ENCODE measurements at places on chromosomes 2 and 18.

GRCh38 chr2:152176113-152176714, 651 bp upstream of the STAM2 start:
- DNase-seq: no peak

DNA sequence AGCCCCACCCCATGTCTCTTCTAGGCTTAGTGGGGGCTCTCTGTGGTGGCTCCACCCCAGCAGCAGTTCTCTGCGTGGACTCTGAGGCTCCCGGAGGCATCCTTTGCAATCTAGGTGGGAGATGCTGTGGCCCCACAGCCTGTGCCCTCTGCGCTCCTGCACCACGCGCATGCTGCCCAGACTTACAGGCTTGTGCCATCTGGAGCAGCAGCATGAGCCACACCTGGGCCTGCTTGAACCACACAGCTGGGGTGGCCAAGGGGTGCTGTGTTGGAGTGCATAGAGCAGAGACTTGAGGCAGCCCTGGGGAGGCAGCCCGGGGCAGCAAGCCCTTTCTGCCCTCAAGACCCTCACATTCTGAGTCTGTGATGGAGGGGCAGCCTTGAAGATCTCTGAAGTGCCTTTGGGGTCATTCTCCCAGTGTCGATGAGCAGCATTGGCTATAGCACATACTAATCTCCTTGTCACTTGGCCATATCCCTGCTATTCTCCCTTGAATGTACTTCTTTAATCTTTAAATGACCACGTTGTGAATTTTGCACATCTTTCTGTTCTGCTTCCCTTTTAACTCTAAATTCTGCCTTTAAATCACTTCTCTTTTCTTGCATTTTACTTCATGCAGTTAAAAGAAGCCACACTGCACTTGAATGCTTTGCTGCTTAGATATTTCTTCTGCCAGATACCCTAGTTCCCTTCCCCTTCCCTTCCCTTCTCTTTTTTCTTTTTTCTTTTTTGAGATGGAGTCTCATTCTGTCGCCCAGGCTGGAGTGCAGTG, 62.4 kb downstream of the NCAPH start:
- no peak for DNase-seq

GRCh38 chr2:64220265-64220664, 76.0 kb upstream of the PELI1 start:
- no peak for DNase-seq

GRCh38 chr2:68536000-68536399, 68.6 kb downstream of the APLF start:
- DNase-seq: no peak

- no peak for DNase-seq
Observed at GRCh38 chr2:207594731-207595130, 30.5 kb downstream of the METTL21A start.

- DNase-seq: no peak
Observed at GRCh38 chr2:236971131-236971821, 114.4 kb upstream of the COPS8 start.

GRCh38 chr2:33318456-33318855, 158.0 kb upstream of the RASGRP3 start:
- DNase-seq: no peak

- no peak for DNase-seq
Observed at GRCh38 chr2:83742117-83742782, 716.8 kb downstream of the SUCLG1 start.

- DNase-seq: no peak
Observed at GRCh38 chr2:237966250-237966564, 607 bp upstream of the UBE2F start.

DNA sequence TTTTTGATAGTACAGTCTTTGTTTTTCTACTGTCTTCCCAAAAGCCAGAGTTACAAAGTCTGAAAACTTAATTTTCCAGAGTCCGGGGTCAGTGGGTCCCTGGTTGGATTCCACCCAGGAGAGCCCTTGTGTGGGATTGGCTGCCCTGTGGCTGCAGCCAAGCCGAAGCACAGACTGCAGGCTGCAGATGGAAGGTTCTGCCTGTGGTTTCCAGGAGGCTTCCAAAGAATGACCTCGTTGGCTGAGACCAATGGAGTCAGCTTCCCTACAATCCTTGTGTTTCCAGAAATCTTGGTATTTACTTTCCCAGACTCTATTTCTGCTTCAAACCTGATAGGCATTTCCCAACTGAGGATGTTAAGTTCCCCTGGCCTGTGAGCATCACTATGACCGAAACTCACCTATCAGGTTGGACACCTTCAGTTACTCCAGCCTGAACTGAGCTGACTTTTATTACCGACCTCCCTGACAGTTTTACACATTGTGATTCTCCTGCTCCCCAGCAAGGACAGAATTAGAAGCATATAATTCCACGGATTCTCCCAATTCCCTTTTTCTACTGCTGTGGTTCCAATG, 117.5 kb upstream of the CCDC68 start:
- no peak for DNase-seq

GRCh38 chr2:1512321-1513289, 99.3 kb downstream of the TPO start:
- DNase-seq: no peak

DNA sequence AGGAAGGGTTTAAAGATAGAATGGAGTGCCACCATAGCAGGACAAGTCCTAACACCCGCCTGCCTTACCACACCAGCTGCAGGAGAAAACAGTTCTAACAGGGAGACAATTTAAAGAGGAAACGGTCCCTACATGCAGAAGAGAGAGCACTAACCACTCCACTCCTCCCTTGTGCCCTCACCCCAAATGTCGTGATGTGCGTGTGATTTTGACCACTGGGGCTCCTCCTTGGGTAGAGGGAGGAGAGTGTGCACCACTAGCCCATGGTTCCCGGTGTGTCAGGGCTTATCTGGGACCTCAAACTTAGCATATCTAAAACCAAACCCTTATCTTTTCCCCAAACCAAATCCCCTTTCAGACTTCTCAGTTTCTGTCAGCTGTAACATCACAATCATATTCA, 105.5 kb upstream of the CCDC68 start:
- no peak for DNase-seq

GRCh38 chr18:37218022-37218590, 347.5 kb downstream of the CELF4 start:
- DNase-seq: no peak

GRCh38 chr2:39855856-39856255, 76.8 kb upstream of the THUMPD2 start:
- no peak for DNase-seq

DNA sequence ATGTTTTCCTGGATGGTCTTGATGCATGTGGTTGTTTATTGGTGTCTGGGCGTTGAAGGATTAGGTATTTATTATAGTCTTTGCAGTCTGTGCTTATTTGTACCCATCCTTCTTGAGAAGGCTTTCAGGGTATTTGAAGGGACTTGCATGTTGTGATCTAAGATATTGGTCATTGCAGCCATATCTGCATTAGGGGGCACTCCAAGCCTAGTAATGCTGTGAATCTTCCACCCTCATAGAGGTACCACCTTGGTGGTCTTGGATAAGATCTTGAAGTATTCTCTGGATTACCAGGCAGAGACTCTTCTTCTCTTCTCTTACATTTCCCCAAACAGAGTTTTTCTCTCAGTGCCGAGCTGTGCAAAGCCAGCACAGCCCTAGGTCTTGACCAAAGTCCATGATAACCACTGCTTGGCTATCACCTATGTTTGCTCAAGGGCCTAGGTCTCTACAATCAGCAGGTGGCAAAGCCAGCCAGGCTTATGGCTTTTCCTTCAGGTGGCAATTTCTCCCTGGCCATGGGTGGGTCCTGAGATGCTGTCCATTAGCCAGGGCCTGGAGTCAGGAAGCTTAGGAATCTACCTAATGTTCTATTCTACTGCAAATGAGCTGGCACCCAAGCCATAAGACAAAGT, 15.4 kb upstream of the PPP1R1C start:
- no peak for DNase-seq

GRCh38 chr18:58831606-58832005, 33.1 kb upstream of the ZNF532 start:
- no peak for DNase-seq

- DNase-seq: no peak
Observed at GRCh38 chr18:11154368-11154989, 5.1 kb upstream of the PIEZO2 start.

DNA sequence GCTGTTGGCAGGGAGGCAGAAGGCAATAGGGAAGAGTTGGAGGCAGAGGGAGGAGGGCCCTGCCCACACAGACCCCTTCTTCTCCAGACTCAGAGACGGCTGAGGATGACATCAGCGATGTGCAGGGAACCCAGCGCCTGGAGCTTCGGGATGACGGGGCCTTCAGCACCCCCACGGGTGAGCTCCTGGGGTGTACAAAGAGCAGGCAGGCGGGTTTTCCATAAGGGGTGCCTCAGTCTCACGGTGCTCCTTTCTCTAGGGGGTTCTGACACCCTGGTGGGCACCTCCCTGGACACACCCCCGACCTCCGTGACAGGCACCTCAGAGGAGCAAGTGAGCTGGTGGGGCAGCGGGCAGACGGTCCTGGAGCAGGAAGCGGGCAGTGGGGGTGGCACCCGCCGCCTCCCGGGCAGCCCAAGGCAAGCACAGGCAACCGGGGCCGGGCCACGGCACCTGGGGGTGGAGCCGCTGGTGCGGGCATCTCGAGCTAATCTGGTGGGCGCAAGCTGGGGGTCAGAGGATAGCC, 10.0 kb downstream of the SPEG start:
- no peak for DNase-seq

DNA sequence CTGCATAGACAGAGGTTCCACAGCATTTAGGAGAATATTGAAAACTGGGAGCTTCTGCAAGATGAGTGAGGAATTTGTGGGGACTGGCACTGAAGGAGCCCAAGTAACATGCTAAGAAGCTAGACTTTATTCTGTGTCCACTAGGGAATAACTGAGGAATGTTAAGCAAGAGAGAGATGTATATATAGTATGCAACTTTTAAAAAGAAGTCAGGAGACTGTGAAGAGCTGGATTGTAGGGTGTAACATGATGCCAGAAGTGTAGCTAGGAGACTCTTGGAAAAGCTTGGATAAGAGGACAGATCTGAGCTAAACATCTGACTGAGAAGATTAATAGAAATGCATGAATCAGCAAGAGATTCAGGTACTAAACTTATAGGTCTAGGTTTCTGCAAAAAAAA, 270.6 kb upstream of the MMADHC start:
- no peak for DNase-seq

DNA sequence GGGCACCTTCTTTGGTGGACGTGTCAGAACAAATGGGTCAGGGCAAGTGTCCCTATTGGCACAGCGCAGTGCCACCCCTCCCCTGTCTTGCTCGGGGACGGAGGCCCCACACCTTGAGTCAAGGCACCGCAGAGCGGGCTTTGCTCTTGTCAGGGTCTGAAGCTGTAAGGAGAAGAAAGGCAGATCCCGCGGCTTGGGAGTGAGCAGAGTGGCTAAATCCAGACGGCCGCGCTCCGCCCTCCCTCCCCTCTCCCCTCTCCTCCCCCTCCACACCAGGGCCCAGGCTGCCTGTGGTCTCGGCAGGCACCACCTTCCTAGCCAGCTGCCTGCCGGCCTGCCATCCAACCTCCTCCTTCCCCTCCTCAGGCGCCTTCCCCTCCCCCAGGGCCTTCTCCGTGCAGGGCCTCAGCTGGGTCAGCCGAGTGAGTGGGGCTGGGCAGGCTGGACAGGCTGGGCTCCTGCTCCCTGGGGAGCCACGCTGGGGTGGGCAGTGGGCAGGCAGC, 25.8 kb downstream of the SPEG start:
- no peak for DNase-seq

DNA sequence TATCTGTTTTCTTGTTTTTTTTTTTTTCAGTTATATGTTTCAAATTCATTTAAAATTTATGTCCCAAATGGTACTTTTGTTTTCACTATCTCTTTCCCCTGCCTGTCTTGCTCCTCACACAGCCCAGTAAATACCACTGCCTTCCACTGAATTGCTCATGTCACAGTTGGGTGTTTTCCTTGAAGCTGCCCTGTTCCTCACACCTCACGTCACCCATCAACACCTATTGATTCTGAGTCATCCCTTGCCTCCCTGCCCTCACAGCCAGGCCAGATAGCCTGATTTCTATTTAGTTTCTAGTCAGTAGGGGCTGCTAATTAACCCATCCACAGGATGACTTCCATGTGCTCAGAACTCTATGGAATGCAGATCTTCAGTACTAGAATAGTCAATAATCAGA, 25.3 kb downstream of the FSHR start:
- no peak for DNase-seq

DNA sequence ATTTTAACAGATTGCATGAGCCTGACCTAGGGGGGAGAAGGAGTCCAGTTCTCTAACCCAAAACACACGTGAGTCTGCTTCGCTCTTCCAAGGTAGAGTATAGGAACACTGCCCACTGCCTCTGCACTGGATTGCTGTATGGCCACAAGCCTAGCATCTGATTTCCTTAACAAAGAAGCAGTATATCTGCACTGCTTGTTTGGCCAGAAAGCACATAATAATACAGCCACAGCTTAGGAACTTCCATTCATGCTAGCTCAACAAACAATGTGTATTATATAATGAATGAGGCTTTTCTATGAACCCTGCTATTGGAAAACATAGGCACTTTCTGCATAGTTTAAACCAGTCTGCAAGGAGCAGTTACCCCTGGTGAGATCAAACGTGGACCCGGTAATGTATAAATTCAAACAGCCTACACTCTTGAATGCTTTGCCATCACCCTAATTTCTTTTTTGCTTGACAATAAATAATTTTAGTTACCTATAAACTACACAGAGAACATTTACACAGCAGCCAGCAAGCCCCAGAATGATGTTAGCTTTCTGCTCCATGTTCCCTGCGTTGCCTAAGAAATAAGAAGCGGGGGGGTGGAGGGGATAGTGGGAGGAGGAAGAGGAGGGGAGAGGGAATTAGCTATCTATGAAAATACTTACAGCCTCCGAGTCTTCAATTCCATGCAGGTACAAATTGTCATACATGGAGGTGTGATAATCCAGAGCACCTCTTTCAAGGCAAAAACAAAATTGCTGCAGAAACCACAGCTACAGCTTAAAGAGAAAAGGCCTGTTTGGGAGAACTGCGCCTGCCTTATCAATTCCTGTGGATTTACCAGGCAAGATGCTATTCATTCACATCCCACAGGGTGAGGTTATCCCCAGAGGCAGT, 125.6 kb downstream of the CACNB4 start:
- DNase-seq: no peak

DNA sequence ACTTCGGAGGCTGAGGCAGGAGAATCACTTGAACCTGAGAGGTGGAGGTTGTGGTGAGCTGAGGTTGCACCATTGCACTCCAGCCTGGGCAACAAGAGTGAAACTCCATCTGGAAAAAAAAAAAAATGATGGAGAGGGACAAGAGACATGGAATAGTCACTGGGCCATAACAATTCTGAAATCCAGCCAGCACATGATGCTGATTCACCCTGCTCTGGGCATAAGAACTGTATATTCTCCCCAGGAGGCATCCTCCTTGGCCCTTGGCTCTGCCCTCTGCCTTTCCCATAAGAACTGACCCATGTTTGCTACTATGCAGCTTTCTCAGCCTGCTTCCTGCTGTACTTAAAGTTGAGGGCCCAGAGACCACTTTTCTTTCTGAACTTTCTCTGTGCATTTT, 297.7 kb downstream of the GBX2 start:
- no peak for DNase-seq

DNA sequence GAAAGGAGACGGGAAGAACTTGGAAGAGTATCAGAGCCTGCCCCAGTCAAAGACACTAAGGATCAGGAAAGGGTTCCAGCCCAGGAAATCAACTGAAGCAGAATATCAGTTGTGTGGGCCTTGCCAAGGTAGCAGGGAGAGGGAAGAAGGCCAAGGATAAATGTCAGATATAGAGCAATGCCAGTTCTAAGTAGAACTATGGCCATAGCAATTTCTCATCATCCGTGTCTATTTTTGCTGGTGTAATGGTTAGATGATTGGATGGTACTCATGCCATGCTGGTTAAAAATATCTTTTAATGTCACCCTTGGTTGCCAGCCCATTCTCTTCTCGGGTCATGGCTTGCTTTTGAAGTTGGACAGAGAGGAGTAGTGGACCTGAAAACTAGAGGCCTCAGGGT, 41.9 kb downstream of the MAIP1 start:
- no peak for DNase-seq

- DNase-seq: no peak
Observed at GRCh38 chr2:49309461-49309860, 155.1 kb upstream of the FSHR start.

All from stimulated activated CD4-positive, alpha-beta T cell treated with anti-CD3 and anti-CD28 coated beads, TNF-alpha, amount 100 ng/mL, for 1 hour (primary cell).